Panc1 (cell line): ENCODE measurements at places on chromosomes 2 and 18.

- DNase-seq, result peak; percentile 68
These were observed 54.3 kb downstream of the CDK15 start for GRCh38 chr2:201860636-201861066.

GRCh38 chr2:209423562-209424198 lies at the start of gene MAP2:
MAP2 (plus strand) TSS chr2:209424047; CDS start chr2:209653171, 229,124 bp downstream.
- no peak for DNase-seq

- no peak for DNase-seq
These were observed 101.1 kb downstream of the DPP4 start for GRCh38 chr2:161972866-161973265.

GRCh38 chr2:173823543-173823939 lies 141.6 kb downstream of the SP3 start:
- DNase-seq, result no peak

- DNase-seq, result no peak
These were observed 162.1 kb downstream of the SH3RF3 start for GRCh38 chr2:109290887-109291643.

DNA sequence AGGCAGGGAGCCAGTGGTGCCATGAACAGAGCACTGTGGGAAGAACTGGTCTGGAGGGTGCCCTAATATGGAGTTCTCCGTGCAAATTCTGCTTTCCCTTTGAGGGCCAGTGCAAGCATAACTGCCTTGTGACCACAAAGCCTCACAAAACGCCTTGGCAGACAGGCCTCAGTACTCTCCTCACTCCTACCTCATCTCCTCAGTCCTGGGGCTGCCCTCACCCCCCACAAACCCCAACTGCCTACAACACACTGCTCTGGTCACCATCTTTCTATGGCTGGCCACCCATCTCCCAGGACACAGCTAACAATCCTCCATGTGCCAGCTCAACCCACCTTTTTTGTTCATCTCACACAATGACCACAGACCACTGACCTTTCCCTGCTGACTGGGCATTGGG lies 8.9 kb downstream of the COX5B start:
- DNase-seq, result no peak

DNA sequence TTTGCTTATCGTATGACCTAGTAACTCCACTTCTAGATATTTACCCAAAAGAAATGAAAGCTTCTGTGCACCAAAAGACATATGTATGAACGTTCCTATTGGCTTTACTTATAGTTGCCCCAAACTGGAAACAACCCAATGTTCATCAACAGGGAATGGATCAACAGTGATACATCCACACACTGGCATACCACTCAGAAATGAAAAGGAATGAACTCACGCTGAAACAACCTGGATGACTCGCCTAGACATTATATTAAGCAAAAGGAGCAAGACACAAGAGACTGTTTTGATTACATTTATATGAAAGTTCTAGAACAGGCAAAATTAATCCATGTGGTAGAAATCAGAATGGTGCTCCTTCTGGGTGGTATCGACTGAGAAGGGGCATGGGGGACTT lies 18.9 kb downstream of the ADRA2B start:
- DNase-seq, result no peak

- no peak for DNase-seq
These were observed 48.2 kb upstream of the PPM1B start for GRCh38 chr2:44120428-44120827.

DNA sequence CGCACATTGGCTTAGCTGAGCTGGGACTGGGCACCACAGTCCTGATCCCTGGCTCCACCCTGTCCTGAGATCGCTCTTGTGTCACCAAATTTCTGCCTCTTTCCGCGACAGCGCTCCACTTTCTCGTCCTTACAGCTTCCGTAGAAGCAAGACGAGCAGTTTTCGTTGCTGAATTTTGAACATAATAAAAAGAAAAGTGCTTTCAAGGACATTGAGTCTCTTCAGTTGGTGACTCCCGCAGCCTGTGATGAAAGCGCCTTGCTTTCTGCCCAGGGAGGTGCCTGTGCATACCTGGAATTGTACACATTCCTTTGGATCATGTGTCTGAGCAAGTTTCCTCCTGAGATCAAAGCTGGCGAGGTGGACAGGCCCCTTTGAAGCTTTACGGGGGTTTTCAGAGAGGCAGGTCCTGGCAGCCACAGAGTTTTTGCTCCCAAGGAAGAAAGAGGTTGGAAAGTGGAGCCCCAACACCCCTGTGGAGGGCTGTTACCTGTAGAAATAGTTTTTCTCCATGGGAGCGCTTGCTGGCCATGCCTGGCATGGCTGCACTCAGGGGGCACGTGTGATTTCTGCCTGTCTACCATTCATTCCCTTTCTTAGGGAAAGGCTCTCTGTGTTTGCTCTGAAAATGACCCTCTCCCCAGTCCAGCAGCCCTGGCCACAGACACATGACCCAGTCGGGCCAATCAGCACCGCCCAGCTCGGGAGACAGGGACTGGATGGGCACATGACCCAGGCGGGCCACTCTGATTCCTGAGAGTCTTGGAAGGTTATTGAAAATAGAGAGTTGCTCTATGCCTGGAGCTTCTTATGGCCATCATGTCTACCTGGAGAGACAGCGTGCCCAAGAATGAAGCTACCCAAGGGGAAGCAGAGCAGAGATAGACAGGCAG lies 115.6 kb upstream of the OTOS start:
- DNase-seq, result no peak

DNA sequence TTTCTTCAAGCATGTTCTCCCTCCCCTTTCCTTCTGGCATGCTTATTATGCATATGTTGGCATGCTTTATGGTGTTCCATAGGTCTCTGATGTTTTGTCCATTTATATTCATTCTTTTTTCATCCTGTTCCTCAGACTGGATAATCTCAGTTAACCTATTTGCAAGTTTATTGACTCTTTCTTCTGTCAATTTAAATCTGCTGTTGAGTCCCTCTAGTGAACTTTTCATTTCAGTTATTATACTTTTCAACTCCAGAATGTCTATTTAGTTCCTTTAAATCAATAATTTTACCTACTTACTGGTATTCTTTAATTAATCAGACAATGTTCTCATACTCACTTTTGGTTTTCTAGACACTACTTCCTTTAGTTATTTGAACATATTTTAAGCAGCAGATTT lies 101.2 kb downstream of the GALNT14 start:
- no peak for DNase-seq

GRCh38 chr2:44548221-44549098 lies 186.7 kb downstream of the CAMKMT start:
- DNase-seq, result no peak

DNA sequence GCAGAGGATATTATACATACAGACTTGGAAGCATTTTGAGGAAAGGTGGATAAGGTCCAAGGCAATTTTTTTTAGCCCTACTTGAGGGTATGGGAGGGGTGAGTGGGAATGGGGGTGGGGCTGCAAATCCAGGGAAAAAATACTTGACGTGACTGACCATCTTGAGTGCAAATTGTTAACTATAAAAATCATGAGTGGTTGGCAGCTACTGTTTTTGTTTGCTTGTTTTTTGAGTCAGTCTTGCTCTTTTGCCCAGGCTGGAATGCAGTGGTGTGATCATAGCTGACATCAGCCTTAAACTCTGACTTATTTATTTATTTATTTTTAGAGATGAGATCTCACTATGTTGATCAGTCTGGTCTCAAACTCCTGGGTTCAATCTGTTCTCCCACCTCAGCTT lies 458.8 kb downstream of the PIK3C3 start:
- DNase-seq, result no peak

GRCh38 chr2:397521-397920 lies 109.6 kb upstream of the ALKAL2 start:
- no peak for DNase-seq

DNA sequence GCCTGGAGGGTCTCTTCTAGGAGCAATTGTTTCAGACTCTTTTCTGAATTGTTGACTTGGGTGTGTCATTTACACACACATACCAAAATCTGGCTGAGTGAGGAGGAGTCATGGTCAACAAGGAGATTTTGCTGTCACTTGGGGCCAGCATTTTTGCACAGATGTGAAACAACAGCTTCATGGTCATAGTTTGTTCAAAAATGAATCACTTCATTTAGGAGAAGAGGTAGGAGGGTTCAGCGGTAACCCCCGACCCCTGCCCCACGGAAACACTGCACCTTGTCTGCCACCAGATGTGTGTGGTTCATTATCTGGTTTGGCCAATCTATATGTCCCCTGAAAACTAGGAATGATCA lies 42.2 kb downstream of the LBH start:
- no peak for DNase-seq

GRCh38 chr18:79479761-79480161 lies 84.0 kb downstream of the NFATC1 start:
- DNase-seq, result no peak

DNA sequence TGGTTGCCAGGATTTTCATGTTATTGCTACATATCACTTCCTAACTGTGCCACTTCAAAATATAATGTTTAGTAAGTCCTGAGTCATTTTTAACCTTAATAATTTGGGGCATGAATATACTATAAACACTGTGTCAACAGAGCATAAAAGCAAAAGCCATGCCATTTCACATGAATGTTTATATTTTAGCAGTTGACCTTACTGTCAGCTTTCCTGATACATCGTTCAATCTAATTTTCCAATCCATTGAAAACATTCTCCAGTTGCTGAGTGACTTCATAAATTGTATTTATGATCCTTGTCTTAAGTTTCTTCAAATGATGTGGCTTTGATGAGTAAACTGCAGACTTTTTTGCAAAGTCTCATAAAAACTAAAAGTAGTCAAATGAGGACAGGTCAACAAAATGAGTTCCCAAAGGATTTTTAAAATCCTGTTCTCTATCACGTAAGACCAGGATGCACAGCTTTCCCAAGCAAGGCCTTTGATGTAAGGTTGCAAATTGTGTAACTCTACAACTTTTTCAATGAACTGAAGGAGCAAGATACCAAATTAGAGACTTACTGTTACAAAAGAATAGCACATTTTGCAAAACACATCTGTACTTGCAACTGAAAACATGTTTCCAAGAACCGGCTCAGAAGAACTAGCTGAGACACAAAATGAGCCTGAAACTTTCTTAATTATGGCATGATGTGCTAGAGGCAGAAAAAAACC lies 117.7 kb downstream of the SATB2 start:
- DNase-seq, result no peak
